ENCODE measurements at places on chromosomes 7 and 10. TPM values are rescaled to one million over a fixed set of nuclear protein-coding genes. Genes with fewer than 3 reads are reported as not detected.

Gene TMEM270
- total RNA-seq: not detected

Gene CYP3A4
- total RNA-seq: 0.34 TPM

Gene ADCYAP1R1
- total RNA-seq: 4.8 TPM

Gene IFIT2
- total RNA-seq: 3.5 TPM

Gene LIPN
- total RNA-seq: not detected

Gene AGR2
- total RNA-seq: not detected

Gene HOXA6
- not detected for total RNA-seq

Gene CALHM1
- not detected for total RNA-seq

Gene NKX2-3
- not detected for total RNA-seq

Gene BTRC
- total RNA-seq: 26.0 TPM

Gene ACSM6
- total RNA-seq: not detected

DNA sequence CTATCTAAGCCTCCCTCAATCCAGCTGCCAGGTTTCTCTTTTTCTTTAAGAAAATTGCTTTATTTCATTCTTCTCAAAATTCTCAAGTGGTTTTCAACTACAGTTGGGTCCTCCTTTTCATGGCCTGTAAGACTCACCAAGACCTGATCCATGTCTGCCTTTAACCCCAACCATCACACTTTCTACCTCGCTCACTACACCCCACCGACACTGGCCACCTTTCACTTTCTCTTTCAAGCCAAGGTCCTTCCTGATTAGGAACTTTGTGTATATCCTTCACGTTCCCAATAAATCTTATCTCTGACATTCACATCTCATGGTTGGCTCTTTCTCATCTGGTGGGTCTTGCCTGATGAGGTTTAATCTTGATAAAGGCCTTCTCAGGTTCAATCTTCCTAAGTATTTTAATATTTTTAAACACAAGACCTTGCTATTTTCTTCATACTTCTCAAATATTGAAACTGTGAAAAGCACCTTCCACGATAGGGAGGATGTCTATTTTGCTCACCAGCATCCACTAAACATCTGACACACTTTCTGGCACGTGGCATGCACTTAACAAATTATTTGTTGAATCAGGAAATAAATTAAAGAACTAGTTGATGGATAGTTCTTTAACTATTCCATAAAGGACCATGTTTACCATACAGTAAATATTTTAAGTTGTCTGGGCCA is 624.8 kb downstream of the GRID1 start:
- no peak for DNase-seq

GRCh38 chr7:124255041-124255655 is 222.3 kb upstream of the TMEM229A start:
- no peak for DNase-seq

DNA sequence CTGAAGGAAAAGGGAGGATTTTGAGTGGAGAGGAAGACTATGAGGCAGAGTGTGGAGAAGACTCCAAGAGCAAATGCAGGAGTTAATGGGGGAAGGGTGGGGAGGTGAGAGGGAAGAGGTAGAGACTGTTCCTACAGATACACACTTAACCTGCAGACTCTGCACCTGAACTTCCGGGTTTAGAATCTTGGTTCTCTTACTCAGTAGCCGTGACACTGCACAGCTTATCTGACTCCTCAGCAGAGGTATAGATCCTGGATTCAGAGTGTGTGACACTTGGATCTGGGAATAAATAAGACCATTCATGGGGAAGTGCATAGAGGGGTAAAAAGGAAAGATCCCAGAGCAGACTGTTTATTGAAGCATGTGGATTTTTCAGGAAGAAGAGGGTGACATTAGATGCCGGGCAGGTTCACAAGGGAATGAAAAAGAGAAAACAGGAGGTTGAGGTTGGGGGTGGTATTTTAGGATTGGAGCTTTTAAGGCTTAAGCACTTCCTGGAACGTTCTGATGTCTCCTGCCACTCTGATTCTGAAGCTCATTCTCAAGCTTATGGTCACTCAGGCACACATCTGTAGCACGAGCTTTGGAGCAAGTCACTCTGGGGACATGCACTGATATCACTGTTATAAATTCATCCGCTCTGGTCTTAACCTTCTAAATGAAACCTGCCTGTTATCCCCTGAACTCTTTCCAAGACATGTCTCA is 5.7 kb upstream of the ZC3HAV1L start:
- no peak for DNase-seq

- no peak for DNase-seq
Observed at GRCh38 chr7:36266683-36267082, 113.6 kb downstream of the EEPD1 start.

- peak; percentile 67 for DNase-seq
Observed at GRCh38 chr7:77696643-77697534, 630 bp downstream of the RSBN1L start.

DNA sequence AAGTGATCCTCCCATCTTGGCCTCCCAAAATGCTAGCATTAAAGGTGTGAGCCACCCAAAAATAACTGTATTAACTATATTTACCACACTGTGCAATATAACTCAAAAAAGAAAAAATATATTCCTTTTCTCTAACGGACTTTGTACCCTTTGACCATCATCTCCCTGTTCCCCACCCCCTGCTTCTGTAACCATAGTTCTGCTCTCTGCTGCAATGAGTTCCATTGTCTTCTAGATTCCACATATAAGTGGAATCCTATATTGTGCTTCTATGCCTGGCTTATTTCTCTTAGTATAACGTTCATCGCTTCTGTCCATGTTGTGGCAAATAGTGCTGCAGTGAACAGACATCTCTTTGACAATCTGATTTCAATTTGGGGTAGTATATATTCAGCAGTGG is 4.2 kb downstream of the TMEM248 start:
- no peak for DNase-seq

- DNase-seq: no peak
Observed at GRCh38 chr10:11145495-11145855, 127.8 kb downstream of the CELF2 start.

GRCh38 chr7:23712368-23713284 is 2.6 kb downstream of the STK31 start:
- DNase-seq: no peak

GRCh38 chr10:4170633-4171314 is 385.8 kb upstream of the KLF6 start:
- no peak for DNase-seq

GRCh38 chr10:62233356-62234076 is 35.1 kb downstream of the RTKN2 start:
- no peak for DNase-seq

DNA sequence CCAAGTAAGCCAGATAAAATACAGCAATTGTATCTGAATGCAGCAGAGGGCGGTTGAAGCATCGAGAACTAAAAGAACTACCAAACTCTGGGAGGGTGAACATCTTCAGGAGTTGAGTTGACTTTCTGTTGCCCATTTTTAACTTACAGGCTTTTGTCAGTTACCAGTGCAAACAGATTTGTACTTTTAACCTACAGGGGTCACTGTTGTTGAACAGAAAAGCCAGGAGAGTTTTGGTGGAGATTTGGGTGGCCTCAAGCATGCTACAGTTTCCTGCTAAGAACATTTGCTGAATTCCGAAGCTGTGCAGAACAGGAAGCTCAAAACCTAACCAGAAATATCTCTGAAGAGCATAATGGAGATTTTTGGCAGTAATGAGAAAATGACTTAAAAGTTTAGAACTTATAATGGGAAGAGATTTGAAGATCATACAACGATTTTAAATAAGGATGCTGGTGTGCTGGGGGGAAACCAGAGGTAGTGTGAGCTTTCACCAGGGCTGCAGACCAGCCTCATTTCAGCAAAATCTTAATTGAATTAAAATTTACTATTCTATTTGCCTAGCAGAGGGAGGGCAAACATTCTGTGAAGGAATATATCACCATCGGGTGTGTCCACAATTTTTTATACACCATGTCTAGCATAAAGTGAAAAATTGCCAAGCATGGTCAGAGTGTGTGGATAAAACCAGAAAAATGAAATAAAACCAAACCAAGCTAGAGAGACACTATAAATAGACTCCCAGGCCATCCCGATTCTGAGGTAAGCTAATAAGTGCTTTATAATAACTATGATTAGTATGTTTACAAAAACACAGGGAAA is 208.6 kb upstream of the CCDC6 start:
- no peak for DNase-seq

- DNase-seq: no peak
Observed at GRCh38 chr10:72081210-72081609, 7.1 kb downstream of the SPOCK2 start.

- DNase-seq: no peak
Observed at GRCh38 chr10:90621577-90621976, 236.3 kb downstream of the HTR7 start.

DNA sequence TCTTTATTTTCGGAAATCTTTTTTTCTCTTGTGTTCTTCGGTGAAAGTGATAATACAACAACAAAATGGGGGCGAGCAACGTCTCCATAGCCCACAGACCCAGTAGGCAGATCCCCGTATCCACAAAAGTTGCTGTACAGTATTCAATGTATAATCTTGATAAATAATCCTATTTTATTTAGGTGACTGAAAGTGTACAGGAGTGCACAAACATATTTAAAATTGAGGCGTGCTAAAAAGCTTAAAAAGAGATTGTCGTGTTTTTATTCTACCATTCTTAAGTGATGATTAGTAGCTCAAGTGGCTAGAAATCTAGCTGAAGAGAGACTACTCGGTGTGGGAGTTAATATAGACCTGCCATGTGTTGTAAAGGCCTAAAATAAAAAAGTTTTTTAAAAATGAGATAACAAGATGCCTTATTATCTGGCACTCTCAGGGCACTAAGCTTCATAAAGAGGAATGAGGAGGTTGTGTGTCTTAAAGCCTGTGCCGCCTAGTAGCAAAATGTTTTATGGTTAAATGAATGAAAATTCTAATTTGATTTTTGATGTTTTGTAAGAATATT is 1.6 kb downstream of the CAPZA2 start:
- DNase-seq: no peak

GRCh38 chr10:129765664-129766550 is 198.2 kb downstream of the EBF3 start:
- no peak for DNase-seq

GRCh38 chr10:43594944-43595589 is 11.2 kb upstream of the ZNF485 start:
- DNase-seq: no peak

DNA sequence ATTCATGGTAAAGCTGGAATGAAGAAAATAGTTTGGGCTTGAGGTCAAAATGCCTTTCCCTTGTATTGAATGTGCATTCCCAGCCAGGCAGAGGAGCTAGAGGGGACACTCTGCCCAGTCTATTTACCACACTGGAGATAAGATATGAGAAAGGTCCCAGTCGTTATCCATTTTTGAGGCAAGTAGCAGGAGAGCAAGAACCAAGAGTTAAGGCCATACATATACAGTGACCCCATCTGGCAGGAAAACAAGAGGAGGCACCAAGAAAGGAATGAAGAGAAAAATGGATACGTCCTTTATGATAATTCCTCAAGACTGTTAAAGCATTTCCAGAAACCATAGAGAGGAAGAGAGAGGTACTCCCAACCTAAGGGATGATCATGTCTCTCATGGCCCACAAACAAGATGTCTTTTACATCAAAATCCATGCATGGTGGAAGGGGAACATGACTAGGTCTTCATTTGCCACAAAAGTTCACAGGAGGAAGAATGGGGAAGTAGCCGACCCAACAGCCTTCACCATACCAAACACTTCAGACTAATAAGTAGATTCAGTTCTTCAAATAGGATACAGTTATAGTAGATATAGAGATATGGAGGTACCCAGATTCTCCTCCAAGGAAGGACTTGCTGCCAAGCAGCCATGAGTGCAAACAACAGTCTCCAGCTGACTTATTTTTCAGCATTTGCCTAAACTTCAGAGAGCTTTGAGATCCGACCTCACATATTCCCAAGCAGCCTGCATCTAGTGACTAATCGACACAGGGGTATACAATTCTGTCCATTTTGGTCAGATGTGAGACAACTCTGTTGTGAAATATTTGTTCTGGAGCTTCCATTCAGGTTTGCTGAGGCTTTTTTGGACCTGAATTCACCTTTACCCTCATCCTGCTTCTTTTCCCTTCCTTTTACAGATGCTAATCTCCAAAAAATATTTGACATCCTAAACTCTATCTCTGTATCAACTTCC is 61.1 kb upstream of the CCDC71L start:
- DNase-seq: no peak

GRCh38 chr7:101690061-101690460 is 61.0 kb upstream of the MYL10 start:
- peak; percentile 34 for DNase-seq

GRCh38 chr10:87635498-87636312 is 24.0 kb upstream of the PAPSS2 start:
- DNase-seq: no peak

Measured in left cardiac atrium (tissue), 4 donors.